ENCODE measurements at places on chromosomes 2 and 18.

DNA sequence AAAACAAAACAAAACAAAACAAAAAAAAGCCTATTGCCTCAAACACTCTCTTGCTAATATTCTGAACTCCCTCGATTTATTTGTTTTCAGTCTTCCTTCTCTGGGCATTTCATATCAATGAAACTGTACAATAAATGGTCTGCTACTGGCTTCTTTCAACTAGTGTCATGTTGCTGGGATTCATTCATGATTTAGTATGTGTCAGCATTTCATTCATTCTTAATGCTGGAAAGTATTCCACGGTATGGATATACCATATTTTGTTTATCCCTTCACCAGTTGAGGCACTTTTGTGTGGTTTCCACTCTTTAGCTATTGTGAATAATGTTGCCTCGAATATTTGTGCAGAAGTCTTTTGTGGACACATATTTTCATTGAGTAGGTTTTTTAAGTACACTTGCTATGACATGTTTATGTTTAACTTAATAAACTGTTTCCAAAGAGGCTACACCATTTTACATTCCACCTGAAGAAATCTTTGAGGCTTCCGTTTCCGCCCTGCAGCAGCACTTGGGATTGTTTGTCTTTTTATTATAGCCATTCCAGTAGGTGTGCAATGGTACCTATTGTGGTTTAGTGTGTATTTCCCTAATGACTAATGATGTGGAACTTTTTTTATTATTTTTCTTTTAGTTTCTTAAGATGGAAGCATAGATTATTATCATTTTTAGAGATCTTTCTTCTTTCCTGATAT, 543.6 kb upstream of the SOX11 start:
- no peak for DNase-seq

DNA sequence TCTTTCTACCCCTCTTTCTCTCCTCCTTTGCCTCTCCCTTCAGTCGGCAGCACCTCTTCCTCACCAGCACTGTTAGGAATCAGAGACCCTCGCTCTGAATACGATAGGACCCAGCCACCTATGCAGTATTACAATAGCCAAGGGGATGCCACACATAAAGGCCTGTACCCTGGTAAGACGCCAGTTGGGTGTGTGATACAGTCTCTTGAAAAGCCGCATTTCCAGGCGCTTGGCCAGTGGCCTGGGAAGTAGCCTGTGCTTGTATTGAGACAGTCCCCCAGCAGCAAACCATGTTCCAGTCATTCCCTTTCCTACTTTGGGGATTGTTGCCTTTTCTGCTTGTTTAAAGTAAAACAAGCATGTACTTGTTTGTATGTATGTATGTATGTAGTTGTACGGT, 118.4 kb upstream of the DAPL1 start:
- DNase-seq: no peak

GRCh38 chr18:54828986-54829385, 709 bp downstream of the RAB27B start:
- DNase-seq: no peak

DNA sequence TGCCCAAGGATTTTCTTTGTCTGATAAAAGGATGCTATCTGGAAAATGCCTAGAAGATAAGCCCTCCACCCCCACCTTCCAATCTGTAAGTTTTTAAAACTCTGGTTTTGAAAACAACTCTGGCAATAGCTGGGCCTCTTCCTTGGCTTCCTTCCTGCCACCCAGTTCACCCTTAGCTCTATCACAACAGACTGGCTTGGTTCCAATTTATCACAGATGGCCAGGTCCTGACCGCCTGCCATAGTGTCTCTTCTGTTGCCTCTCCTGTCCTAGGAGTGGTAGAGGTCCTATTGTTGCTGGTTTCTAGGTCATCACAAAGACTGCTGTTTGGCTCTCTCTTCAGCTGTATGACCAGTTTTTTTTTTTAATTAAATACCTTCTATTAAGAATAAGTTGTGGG, 1727.9 kb upstream of the SLC39A10 start:
- DNase-seq: no peak

- no peak for DNase-seq
Measured at GRCh38 chr2:72090271-72090720, 57.4 kb downstream of the CYP26B1 start.

DNA sequence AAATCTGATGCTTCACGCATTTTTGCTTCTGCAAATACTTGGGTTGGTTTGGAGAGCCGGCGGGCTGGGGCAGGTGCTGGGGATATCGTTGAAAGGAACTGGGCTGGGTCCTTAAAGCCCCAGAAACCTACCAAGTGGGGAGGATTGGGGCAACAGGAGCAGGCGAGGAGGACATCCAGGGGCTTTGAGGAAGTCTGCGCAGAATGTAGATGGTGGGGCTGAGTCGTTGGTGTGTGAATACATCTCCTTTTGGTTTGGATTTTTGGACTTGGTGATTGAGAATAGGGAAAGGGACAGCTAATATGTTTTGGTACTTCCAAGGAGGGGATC, 1.1 kb downstream of the DCC start:
- DNase-seq: no peak

DNA sequence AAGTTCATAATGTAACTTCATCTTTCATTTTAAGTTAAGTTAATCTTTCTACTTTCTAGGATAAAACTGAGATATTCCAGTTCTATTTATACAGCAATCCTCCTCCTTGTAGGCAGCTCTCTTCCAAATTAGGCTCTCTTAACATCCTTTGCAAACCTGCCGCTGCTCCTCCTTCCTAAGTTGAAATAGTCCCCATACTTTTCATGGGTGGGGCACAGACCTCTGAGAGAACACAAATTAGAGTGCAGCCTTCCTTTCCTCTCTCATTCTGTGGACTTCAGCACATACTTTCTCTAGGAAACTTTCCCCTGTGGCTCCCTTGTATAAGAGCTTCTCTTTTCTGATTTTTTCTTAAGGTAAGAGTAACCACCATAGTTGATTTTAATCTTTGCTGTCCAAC, 28.3 kb downstream of the TWSG1 start:
- no peak for DNase-seq

DNA sequence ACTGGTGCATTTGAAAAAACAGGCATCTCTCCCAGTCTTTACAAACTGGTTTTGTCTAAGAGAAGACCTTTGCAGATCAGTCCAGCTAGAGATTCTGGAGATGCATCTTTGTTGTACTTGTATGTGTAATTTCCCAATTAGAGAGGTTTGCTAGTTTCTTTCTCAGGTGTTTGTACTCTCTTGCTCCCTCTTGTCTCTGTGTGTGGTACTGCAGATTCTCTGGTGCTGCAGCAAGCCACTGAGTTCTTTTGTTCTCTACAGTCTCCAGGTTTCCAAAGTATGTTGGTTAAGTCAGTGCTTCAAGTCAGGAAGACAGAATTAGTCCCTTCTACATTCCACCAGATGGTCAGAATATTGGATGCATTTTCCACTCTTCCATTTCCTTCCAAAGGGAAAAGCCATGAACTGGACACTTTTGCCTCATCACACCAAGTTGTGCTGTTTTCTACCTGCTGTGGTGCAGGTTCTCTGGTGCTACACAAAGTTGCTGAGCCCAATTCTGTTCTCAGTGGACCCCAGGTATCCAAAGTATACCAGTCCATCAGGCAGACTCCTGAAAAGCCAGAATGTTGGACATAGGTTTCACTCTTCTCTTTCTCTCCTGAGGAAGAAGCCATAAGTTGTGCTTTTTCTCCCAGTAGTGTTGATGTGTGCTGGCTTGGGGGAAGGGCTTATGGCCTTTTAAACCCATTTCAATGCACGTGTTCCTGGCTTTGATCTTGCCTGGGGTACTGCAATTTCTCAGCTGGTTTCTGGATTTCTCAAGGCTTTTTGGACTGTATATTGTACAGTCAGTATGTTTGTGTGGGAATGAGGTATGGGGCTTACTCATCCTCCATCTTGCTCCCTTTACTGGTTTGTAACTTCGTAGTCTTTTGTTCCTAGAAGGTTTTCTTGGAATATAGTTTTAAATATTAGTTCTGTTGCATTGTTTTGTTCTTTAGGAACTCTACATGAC, 29.8 kb downstream of the EPC2 start:
- no peak for DNase-seq

DNA sequence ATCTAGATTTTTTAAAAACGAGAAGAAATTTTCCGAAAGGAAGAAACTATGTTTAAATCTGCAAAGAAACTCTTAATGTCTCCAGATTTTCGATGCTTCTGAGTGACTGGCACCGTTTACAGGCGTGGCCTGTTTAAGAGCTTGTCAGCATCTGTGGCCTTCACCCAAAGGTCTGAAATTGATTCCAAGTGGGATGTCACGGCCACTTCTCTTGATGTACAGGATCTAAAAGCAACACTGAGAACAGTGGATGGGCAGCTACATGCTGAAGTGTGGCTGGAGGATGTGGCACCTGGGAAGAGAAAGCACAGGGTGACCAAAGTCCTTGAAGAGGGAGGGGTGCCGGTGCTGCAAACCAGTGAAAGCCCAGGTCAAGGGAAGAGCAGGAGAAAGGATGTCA, 28.0 kb downstream of the EMILIN2 start:
- DNase-seq: no peak

DNA sequence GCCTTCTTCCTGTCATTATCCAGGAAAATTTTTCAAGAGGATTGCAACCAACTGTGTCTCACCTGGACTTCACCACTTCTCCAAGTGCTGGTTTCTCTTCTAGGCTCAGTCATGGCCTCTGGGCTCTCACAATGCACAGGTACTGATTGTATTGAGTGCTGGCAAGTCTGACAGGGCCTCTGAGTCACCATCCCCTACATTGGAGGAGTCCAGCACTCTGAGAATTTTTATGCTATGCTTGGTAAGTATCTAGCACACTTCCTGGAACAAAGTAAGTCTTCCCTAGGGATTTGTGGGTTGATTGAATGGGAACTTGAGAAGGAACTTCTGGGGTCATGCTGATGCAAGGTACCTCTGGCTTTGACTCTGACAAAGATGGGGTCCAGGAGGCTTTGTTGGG, 147.2 kb upstream of the CELF4 start:
- DNase-seq: no peak
